ENCODE measurements at places on chromosomes 13 and 19.

GRCh38 chr19:1068009-1069001 lies 1.3 kb downstream of the ARHGAP45 start:
- no peak for DNase-seq

DNA sequence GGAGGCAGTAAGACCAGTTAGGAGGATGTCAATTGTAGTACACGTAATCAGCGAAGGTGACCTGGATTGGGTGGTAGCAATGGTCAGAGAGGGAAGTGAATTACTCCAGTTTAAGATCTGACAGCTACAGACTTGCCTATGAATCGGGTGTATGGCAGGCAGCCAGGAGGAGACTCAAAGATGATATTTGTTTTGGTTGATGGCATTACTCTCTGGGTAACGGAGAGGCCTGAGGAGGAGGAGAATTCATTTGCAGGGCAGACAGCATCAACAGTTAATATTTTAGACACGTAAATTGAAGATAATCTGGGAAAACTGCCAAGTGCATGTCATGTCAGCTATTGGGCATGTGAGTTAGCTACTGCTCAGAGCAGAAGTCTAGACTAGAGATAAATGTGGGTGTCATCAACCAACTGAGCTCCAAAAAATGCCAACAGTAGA lies 109.2 kb downstream of the SGCG start:
- DNase-seq = no peak

GRCh38 chr19:15962319-15962718 lies 13.5 kb downstream of the OR10H4 start:
- DNase-seq = no peak

GRCh38 chr13:77406644-77407440 lies 79.9 kb upstream of the MYCBP2 start:
- DNase-seq = no peak

GRCh38 chr19:6772028-6772865 lies at the start of gene VAV1:
TSS of gene VAV1 (plus strand) at chr19:6772708. CDS start at chr19:6772808, 100 bp downstream.
- DNase-seq = peak; percentile 34

DNA sequence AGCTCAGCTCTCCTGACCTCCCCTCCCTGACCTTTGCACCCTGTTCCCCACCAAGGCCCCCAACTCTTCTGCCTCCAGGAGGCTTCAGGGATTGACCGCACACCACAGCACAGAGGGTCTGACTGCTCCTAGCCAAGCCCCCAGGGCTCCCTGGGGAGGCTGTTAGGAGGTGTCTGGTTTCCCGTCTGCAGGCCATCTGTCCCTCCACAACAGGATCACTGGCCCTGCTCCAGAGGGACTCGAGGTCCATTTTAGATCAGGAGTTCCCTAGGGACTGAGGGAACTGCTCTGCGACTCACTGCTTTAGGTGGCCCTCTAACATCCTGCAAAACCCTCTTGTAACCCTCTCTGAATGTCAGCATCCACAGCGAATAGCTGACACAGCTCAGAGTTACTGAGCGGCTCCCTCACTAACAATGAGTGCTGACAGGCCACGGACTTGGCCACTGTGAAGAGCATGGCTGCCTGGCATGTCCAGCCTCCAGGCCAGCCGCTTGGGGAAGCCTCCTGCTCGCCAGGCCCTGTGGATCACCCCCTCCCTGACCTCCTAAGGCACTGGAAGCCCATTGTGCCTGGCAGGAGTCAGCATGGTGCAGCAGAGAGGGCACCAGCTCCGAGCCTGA lies 17.7 kb downstream of the GRIK5 start:
- peak; percentile 55 for DNase-seq

GRCh38 chr19:54310543-54310942 lies 2.4 kb downstream of the LILRA5 start:
- DNase-seq = no peak
